NCI-H2029 treated with DMSO at 0.1 percent for 48 hours (cell line): ENCODE measurements at places on chromosomes 12 and 14.

GRCh38 chr12:12891881-12892355 is 556 bp downstream of the GPRC5A start:
- no peak for DNase-seq

DNA sequence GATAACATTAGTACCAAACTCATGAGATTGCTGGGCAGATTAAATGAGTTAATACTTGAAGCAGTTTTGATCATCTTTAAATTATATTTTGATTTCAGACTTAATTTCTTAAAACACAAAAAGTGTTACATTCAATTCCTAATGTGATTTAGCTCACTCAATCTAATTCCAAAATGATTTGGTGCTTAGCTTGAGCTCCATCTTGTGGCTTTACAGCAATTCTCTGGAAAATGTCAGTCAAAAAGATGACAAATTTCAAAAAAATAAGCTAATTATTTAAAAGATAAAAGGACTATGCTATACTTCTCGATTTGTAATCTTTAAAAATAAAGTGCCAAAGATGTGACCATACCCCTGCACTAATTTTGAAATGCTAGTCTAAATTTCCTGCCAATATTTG is 10.1 kb downstream of the LLPH start:
- DNase-seq, result no peak

DNA sequence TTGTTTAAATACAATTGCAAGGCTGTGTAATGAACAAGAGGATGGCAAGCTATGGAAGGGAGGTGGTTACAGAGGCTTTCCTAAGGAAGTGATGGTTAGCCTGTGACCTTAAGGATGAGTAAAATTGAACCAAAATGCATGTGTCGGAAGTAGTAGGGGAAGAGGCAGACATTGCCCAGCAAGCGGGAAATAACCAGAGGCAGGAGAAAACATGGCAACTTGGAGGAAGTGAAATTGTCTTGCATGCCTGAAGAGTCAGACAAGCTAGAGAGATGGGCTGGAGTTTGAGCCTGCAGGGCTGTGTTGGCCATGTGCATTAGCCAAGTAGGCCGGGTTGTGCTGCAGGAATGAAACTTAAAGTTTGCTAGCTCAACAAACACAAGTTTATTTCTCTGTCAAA is 96.2 kb downstream of the BTG1 start:
- DNase-seq, result no peak

GRCh38 chr12:84912198-84913128 is at the start of gene SLC6A15:
SLC6A15 (minus strand) TSS chr12:84912799; CDS start chr12:84892120, 20,679 bp downstream.
- DNase-seq, result no peak

- no peak for DNase-seq
These were observed 77.9 kb downstream of the WNK1 start for GRCh38 chr12:830111-830867.

- no peak for DNase-seq
These were observed 18.7 kb upstream of the SCFD1 start for GRCh38 chr14:30603402-30603801.

DNA sequence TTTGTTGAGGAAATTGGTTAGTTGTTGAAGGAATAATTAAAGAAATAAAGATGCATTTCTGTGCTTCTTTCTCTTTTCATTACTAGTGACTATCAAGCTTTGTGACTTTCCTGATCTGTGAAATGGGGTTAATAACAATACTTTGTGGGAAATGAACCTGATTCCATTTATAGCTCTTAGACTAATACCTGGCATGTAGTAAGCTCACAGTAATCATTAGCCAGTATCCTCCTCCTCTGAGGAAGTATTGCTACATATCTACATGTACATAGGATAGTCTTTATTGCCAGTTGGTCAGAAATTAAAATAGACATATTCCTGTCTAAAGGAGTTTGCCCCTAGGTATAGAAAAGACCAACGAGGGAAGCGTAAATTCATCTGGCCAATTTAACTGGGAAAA is 1.8 kb upstream of the CCDC198 start:
- no peak for DNase-seq

GRCh38 chr12:7907009-7907408 is 29.0 kb downstream of the SLC2A3 start:
- peak; percentile 3 for DNase-seq

GRCh38 chr12:97957109-97957508 is 494.5 kb downstream of the RMST start:
- DNase-seq, result no peak

DNA sequence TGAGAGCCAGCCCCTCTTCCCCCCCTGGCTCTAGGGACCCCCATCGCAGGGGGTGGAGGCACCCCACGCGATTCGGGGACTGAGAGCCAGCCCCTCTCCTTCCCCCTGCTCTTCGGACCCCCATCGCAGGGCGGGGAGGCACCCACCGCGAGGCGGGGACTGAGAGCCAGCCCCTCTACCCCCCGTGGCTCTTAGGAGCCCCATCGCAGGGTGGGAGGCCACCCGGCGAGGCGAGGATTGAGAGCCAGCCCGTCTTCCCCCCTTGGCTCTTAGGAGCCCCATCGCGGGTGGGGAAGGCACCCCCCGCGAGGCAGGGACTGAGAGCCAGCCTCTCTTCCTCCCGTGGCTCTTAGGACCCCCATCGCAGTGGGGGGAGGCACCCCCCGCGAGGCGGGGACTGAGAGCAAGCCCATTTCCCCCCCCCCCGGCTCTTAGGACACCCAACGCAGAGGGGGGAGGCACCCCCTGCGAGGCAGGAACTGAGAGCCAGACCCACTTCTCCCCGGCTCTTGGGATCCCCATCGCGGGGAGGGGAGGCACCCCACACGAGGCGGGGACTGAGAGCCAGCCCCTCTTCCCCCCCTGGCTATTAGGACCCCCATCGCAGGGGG is 45.6 kb downstream of the DDX11 start:
- no peak for DNase-seq

GRCh38 chr14:55946231-55946630 is 172.0 kb upstream of the PELI2 start:
- DNase-seq, result no peak

- no peak for DNase-seq
These were observed 35.6 kb downstream of the PIK3C2G start for GRCh38 chr12:18296909-18297280.

DNA sequence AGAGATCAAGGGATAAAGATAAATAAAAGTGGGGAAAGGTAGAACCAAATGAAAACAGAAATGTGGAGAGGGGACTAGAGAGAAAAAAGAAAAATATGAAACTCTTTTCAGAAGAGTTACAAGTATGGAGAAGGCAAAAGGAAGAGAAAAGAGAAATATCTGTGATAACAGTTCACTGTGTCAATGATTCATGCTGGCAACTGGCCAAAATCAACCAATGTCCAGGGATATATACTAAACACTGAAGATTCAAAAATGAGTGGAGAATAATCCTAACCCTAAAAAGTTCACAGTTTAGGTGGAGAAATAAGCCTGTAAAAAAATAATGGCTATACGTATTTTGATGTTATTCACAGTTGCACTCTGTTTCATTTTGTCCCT is 372.3 kb upstream of the KITLG start:
- DNase-seq, result no peak

GRCh38 chr12:29207120-29207519 is 58.0 kb downstream of the FAR2 start:
- no peak for DNase-seq

- DNase-seq, result no peak
These were observed 26.9 kb downstream of the MDM1 start for GRCh38 chr12:68305278-68305677.

DNA sequence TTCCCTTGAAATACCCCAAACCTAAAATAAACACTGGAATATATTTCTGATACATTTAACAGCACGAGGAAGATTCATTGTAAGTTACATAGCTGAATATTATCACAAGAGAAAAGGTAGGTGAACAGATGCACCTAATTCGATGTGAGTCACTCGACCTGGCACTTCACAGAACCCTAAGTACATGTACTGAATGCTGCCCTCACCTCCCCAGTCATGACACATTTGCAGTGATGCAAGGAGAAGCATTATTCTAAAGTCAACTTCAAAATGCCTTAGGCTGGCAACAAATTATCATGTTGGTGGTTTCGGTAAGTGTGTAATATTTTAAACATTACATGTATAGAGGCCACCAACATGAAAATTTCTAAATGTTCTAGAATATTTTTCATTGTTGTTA is 35.2 kb upstream of the TMTC2 start:
- no peak for DNase-seq
